ENCODE measurements at places on chromosomes 1 and 21. TPM values are rescaled to one million over a fixed set of nuclear protein-coding genes. Genes with fewer than 3 reads are reported as not detected.
A peak's percentile ranks its signal among the peaks of the same experiment; 100 is the strongest.

The KIF17 gene
- total RNA-seq = 4.3 TPM

The SPRR4 gene
- not detected for total RNA-seq

The OR2L2 gene
- total RNA-seq = 0.13 TPM

DNA sequence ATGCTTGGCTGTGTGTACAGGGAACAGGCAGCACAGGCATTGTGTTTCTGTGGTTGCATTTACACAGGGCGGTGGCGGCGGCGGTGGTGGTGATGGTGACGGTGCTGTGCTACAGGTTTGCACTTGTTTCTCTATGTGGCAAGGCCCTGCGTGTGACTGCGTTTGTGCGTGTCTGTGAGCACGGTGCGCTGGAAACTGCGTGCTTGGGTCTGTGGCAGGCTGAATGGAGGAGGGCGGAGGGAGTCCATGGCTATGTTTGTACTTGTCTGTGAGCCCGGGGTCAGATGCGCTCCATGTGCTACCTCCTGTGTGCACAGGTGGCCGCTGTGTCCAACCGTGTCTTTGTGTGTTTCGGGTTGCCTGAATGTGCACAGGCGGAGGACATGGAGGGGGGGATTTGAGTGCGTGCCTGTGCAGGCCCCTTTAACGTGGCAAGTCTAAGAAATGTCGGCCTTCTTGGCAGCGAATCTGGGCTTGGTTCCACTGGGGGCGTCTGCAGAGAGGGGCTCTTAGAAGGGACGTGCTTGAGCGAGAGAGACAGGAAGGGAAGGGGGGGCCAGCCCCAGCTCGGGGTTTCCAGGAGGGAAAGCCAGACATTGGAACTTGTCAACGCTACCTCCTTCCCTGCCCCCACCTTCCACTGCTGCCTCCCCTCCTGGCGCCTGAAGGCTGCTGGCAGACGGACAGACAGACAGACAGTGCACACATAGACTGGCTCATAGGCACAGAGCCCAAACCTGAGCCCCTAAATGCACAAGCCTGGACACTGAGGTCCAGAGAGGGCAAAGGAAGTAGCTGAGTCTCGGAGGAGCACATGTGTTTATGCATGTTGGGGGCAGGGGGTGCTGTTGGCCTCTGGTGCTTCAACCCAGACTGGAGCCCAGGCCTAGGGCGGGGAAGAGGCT, 32.7 kb upstream of the WASF2 start:
- peak; percentile 85 for DNase-seq

The GBP3 gene
- total RNA-seq = not detected

Data from endodermal cell (in vitro differentiated cells).